ENCODE measurements at places on chromosomes 4 and X. TPM values are rescaled to one million over a fixed set of nuclear protein-coding genes. Genes with fewer than 3 reads are reported as not detected.

Gene LANCL3
- 0.02 TPM for total RNA-seq

Gene CABS1
- not detected for total RNA-seq

Gene IQSEC2
- total RNA-seq: 15.6 TPM

Gene RP2
- 13.7 TPM for total RNA-seq

GRCh38 chrX:155881158-155881993 is at the start of gene VAMP7:
TSS of gene VAMP7 (plus strand) at chrX:155881345. CDS start at chrX:155889467, 8,122 bp downstream.
- peak; percentile 87 for DNase-seq

Gene SEPSECS
- 13.4 TPM for total RNA-seq

- DNase-seq: no peak
Measured at GRCh38 chrX:49269767-49270248, at the start of gene PPP1R3F. TSS of gene PPP1R3F (plus strand) at chrX:49269793. CDS start at chrX:49269870, 77 bp downstream.

Gene LAMTOR3
- 44.7 TPM for total RNA-seq

GRCh38 chr4:26490111-26490959 is at the start of gene CCKAR:
TSS of gene CCKAR (minus strand) at chr4:26490484. CDS start at chr4:26490267, 217 bp downstream.
- no peak for DNase-seq

Gene ADGRL3
- 1.4 TPM for total RNA-seq

GRCh38 chrX:116961872-116962582 is 499.3 kb upstream of the CT83 start:
- peak; percentile 2 for DNase-seq

DNA sequence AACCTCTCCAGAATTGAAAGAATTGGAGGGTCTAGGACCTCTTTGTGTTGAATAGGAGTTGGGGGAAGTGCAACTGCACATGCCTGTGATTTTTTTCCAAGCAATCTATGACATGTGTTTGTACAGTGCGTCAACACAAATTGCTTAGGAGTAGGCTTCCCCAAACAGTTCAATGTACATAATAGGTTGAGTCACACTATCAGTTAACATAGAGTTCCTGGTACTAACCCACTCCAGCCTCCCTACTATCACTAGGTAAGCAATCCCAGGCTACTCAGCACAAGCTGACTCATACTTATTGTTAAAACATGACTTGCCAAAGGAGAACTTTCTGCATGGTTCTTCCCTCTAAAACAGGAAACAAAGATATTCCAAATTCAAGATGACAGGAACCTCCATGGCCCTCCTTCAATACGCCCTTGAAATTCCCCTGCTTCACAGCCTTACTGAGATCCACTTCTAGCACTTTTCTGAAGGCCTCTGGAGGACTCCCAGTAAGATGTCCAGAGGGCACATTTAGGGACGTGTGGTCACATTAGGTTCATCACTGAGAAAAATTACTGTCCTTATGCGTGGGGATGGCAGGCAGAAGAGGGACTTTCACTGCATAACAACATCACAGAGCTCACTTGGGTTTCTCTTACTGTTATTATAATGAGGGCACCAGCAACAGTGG is 8.4 kb upstream of the VSIG1 start:
- DNase-seq: peak; percentile 73

- DNase-seq: no peak
Measured at GRCh38 chrX:75623535-75623934, 100.7 kb upstream of the ZDHHC15 start.

GRCh38 chr4:77613267-77613666 is 7.6 kb downstream of the CXCL13 start:
- no peak for DNase-seq

GRCh38 chr4:7539659-7540058 is 104.9 kb upstream of the PSAPL1 start:
- DNase-seq: peak; percentile 11

DNA sequence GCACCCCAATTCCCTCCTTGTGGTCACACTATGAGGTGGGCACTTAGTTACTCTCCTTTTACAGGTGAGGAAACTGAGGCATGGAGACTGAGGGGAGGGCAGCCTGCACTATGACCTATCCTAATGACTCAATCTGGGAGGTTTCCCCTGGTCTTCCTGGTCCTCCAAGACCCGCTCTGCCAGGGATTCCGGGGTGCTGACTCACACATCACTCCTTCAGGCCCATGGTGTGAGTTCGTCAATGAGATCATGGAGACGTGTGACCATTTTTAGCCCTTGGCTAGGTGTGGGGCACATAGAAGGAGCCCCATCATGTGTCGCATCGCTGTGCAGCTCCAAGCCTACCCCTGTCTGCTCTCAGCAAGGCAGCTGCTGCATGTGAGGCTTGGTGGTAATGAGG is 32.4 kb upstream of the BCOR start:
- DNase-seq: no peak

DNA sequence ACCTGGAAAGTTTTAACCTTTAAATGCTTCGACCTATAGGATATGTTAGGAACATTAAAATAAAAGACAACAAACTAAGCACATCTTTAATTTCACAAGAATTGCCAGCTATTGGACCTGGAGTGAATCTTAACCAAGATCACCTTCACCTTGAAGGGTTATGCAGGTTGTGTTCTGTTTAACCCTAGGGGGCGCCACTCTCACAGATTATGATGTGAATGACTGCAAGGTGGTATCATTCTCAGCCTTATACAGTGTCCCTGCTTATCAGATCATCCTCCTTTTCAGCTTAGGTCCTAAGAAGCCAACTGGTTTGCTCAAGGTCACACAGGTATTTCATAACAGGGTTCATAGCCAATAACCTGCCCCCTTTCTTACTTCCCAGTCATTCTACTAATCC is 23.5 kb downstream of the INTS6L start:
- DNase-seq: peak; percentile 4

- peak; percentile 79 for DNase-seq
Measured at GRCh38 chrX:40154853-40155588, 57.3 kb upstream of the BCOR start.

- peak; percentile 37 for DNase-seq
Measured at GRCh38 chr4:19739101-19739651, 512.5 kb upstream of the SLIT2 start.

Gene GPRASP2
- total RNA-seq: 9.8 TPM

- DNase-seq: no peak
Measured at GRCh38 chr4:103645991-103646390, 73.8 kb downstream of the TACR3 start.

DNA sequence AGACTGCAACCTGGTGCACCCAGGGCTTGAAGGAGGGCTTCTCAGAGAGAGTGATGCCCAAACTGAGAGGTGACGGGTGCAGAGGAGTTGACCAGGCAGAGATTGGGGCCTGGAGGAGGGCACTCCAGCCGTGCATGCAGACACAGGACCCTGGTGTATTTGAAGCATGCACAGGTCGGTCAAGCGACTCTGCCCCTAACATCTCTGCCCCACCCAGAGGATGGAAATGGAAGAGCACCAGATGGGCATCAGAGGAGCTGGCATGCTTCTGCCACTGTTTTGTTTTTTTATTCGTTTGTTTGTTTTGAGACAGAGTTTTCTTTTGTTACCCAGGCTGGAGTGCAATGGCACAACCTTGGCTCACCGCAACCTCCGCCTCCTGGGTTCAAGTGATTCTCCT is 320.9 kb downstream of the EVC2 start:
- DNase-seq: no peak

GRCh38 chr4:6468376-6468775 is 4.0 kb downstream of the PPP2R2C start:
- no peak for DNase-seq

DNA sequence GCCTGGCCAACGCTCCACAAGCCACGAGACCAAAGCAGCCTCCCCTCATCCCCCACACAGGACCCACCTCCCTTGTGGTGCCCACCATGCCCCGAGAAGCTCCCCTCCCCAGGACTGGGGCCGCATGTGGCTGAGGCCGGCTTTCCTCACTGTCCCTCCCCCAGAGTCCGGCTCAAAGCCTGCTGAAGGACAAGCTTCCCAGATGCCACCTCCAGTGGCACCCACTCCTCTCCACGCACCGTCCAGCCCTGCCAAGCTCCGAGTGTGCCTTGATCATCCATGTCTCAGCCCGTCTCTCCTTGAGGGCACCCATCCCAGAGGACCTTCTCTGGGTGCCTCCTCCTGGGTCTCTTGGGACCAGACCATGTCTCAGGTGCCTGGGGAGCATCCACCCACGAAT is 58.8 kb upstream of the MXD4 start:
- DNase-seq: no peak

- no peak for DNase-seq
Measured at GRCh38 chr4:115274545-115274944, 161.1 kb upstream of the NDST4 start.

Gene TRIM75
- total RNA-seq: not detected

Gene PF4V1
- not detected for total RNA-seq

GRCh38 chrX:130170752-130171445 is 863 bp upstream of the RAB33A start:
- no peak for DNase-seq

DNA sequence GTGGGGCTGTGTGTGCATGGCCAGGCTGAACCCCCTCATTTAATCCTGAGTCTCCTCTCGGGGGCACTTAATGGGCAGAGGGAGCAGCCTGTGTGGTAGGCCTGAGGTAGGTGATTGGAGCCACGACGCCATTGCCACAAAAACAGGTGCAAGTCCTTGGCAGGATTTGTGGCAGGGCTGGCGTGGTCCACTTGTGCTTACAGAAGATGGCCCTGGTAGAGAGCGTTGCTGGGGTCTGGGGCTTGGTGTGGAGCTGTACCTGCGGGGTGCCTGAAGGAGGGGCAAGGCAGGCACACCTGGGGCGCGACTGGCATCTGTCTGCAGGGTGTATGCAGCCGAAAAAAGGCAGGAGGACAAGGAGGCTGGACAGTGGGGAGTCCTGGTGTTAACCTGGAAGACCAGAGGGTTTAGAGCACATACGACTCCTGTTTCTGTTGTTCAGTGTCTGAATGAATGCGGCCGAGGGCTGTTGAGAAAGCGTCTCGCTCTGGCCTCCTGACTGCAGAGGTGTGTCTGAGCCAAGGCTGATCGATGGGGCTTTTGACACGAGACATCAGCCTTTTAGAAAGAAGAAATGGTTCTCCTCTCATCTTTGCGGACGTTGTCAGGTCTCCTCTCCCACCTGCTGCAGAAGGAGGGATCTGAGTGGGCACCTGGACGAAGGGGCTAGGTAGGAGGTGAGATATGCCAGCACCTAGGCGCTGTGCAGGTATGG is 52.0 kb downstream of the TBC1D14 start:
- no peak for DNase-seq

Gene SPANXA2
- not detected for total RNA-seq

- DNase-seq: no peak
Measured at GRCh38 chr4:62003695-62004094, 803.6 kb downstream of the ADGRL3 start.

DNA sequence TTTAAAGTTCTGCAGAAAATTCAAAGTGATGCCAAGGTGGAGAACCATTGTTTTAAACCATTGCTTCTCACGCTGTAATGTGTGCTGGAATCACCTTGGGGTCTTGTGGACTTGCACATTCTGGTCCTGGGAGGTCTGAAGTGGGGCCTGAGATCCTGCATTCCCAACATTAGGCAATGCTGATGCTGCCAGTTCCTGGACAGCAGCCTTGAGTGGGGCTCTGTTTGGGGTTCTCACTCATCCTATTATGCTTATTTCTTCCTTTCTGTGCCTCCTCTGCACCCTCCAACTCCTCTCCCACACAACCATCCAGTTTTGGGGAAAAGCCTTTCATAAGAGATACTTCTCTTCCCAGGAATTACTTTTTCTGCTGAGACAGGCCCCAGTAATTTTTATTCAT is 44.2 kb upstream of the RASSF6 start:
- DNase-seq: no peak

- no peak for DNase-seq
Measured at GRCh38 chr4:88719381-88719780, 21.8 kb upstream of the NAP1L5 start.

Gene MID2
- 3.1 TPM for total RNA-seq

Gene TCEAL6
- not detected for total RNA-seq

- DNase-seq: peak; percentile 50
Measured at GRCh38 chrX:118459494-118459893, 36.1 kb upstream of the DOCK11 start.

- DNase-seq: no peak
Measured at GRCh38 chrX:126489116-126489695, 63.4 kb downstream of the DCAF12L1 start.

Gene LGI2
- total RNA-seq: not detected

Gene ETDA
- not detected for total RNA-seq

Gene PDHA2
- not detected for total RNA-seq

GRCh38 chr4:6694177-6694901 is 661 bp downstream of the S100P start:
- DNase-seq: no peak

DNA sequence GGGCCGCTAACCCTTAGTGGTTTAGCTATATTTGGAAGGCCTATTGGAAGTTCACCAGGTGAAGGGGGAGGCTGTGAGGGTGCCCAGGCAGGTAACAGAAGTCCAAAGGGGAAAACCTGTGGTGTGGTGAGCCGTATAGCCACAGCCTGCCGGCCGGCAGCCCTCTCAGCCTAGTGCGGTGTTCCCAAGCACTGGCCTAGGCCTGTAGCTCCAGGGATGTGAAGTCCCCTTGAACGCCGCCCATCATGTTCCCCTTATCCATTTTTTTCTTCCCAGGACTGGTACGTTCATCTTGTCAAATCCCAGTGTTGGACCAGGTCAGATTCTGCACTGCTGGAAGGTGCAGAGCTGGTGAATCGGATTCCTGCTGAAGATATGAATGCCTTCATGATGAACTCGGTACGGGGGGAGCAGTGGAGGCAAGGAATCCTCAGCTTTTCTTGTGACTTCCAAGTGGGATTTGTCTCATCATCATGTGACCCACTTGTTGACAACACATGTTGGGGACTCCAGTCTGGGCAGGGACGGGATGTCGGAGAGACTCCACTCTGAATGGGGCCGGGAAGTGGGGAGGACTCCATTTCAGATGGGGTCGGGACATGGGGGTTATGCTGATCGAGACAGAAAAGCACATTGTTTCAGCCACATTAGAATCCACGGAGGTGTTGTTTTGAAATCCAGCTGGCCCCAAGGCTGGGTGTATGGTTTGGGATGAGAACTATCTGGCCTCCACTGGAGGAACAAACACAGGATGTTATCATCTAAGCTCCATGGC is 39.2 kb upstream of the MSANTD1 start:
- no peak for DNase-seq

DNA sequence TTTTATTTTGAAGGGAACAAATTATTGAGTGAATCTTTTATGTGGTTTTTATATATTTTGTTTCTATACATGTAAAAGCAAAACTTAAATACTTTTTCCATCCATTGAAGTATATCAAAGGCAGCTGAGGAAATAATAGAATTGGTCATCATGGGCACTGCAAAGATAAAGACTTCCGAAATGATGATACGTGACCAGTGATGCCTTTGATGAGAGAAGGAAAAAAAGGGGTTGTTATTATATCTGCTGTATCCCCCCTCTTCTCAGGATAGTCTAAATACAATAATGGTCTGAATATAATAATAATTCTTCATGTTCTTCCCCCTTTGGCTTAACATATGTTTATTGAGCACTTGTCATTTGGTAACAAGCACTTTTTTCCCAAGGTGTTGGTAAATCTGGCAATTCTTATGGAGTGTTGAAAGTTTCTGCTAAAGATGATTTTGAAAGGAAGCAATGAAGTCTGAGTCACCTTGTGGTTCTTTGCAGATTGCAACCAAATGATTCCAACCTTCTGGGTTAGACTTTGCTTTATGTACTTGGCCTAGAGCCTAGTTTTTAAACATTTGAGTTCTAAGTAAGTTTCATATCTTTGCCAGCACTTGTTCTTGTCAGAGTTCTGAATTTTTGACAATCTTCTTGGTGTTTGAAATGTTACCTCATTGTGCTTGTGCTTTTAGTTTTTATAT is 60.8 kb downstream of the USP9X start:
- DNase-seq: no peak

GRCh38 chr4:126172126-126172525 is 857.4 kb downstream of the FAT4 start:
- no peak for DNase-seq
